ENCODE measurements at places on chromosomes 1 and 21.

- no peak for DNase-seq
Observed at GRCh38 chr1:93433407-93433961, 14.4 kb upstream of the FNBP1L start.

- no peak for DNase-seq
Observed at GRCh38 chr1:228270032-228270431, 62.2 kb downstream of the OBSCN start.

DNA sequence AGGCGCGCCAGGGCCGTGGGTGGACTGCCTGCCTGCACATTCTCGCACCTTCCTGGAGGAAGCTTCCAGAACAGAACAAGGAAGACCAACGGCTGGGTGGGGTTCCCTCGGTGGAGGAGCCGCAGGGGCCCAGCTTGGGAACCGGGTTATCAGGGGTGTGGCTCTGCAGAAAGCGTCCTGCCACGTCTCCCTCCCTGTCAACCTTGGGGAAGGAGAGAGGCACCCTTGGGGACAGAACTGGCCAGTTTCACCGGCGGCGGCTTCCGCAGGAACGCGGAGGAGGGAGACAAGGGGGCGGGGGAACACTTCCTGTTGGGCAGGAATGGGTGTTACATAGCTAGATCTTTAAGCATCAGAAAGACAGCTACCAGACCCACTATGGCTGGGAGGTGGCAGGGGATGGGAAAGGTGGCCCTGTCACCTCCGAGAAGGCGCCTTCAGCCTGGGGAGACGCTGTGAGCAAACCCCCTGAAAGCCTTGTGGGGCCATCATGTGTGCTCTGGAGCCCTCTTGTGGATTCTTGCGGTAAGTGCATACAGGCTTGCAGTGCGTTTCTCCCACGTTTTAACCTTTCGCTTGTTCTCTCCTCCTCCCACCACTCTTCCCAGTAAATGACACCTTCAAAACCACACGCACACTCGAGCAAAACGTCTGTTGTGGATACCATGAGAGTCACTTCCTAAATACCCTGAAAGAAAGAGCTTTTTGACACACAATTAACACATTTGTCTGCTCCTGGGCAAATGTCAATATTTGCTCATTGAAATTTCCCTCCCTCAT is 3.8 kb upstream of the PLEKHA6 start:
- DNase-seq: peak; percentile 55

DNA sequence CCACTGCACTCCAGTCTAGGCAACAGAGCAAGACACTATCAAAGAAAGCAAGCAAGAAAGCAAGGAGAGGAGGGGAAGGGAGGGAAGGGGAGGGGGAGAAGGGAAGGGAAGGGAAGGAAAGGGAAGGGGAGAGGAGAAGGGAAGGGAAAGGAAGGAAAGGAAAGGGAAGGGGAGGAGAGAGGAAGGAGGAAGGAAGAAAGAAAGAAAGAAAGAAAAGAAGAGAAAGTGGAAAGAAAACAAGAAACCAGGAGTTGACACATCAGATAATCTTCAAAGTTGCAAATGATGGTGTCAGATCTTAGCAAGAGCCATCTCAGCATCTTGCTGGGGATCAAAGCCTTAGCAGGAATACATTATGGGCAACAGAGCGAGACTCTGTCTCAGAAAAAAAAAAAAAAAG is 14.9 kb upstream of the CDA start:
- no peak for DNase-seq

DNA sequence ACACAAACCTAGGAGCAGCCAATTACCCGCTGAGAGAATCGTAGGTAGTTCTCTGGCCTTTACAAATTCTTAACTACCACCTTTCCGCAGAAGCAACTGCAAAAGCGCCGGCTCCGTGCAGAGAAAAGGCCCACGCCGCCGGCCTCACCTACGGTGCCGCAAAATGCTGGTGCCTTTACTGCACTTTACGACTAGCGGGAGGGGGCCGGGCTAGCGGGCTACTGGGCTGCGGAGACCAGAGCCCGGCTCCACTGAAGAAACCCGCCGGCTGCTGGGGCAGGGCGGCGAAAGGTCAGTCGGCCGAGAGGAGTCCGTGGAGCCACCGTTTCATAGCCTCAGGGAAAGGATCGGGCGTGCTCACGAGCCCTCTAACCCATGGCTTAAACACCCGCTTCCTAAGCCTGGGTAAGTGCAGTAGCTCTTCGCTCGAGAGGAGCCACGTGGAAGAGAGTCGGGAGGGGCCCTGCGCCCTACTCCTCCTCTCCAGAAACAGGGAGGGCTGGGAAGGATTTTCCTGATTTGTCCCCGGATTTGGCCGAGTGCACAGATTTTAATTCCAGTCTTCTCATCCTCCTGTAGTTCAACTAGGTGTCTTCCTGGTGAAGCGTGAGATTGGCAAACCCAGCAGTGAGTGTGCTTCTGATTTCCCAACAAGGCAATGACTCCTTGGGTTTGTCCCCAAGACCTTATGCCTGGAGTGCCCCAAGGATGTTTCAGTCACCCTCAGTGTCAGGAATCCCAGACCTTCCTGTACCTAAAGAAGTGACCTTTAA is at the start of gene DPH5:
Gene DPH5 (minus strand): TSS at position 128 of the 773 bp plus-strand sequence. CDS start 341 bp downstream, outside the sequence.
- DNase-seq: peak; percentile 77

DNA sequence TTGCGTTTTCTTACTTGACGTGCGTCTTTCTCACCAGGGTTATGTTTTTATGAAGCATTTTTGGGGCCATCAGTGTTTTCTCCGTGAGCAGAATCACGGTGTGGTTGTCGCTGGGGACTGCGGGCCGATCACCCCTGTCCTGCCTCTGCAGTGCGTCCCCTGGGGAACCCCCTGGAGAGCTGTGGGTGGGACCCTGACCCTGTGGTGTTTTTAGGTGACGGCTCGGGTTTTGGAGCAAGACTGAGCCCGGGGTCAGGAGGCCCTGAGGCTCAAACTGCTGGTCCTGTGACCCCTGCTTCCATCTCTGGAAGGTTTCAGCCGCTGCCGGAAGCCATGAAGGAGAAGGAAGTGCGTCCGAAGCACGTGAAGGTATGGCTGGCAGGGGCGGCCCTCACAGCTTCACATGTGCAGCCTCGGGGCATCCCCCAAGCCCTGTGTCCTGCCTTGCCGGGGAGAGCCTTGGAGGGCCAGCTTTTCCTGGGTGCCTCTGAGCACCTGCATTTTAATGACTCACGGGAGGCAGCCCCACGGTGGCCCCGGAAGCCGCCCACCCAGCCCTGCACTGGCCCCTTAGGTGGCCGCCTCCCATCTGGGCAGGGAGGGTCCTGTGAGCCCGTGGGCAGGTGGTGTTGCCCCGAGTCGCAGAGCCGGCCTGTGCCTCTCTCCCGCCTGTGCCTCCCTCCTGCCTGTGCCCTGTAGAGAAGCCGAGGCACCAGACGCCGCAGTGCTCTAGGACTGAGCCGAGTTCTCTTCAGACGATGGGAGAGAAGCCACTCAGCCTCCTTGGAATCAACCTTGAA is 36.7 kb upstream of the DIP2A start:
- DNase-seq: no peak

- DNase-seq: no peak
Observed at GRCh38 chr1:110420874-110421793, 13.6 kb upstream of the LAMTOR5 start.

GRCh38 chr1:208252836-208253576 is 8.8 kb upstream of the PLXNA2 start:
- DNase-seq: no peak

DNA sequence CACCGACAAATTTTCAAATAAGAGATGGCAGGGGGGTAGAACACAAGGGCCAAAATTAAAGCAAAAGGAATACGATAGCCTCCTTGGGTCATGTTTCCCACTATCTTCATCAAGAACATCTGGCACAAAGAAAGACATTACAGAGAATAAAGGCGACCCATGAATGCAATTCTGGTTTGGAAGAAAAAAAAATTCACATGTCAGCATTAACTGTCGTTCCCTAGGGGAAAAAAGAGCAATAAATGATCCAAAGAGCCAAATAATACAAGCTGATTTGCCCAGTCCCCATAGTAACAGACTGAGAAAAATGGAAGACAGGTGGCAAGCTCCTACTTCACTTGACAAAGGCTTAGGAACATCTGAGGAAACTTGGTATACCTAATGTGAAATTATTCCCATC is 4.5 kb downstream of the STIL start:
- DNase-seq: no peak

GRCh38 chr1:58431901-58432620 is 114.5 kb downstream of the OMA1 start:
- no peak for DNase-seq

GRCh38 chr1:192225266-192225665 is 67.0 kb downstream of the RGS18 start:
- DNase-seq: no peak

- no peak for DNase-seq
Observed at GRCh38 chr1:242432491-242433095, 91.9 kb downstream of the PLD5 start.

DNA sequence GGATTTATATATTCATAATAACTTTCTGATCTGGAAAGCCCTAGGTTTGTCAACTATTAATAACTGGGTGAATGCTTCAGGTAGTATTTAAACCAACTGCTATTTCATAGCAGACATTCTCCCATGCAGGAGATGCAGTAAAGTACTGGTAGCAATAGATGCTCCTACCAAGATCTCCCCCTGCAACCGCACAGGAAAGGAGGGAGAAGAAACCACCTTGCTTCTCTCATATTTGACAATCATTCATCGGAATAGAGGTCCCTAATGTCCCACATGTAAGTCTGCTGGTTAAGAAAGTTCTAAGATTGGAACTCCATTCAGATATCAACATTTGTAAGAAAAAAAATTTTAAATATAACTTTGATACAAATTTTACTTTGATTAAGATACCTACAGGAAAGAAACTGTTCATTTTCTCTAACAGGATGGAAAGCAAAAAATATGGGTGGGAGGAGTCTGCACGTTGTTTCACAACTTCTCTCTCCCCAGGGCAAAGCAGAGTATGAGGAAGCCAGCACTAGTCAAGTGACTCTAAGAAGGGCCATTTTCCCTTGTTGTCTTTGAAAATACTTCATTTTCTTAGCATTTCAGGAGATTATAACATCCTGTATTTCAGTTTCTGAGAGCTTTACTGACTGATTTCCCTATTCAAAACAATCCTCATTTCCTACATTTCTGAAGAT is at the start of gene PYHIN1:
Gene PYHIN1 (plus strand): TSS at position 498 of the 683 bp plus-strand sequence. CDS start 5,359 bp downstream, outside the sequence.
- peak; percentile 15 for DNase-seq

DNA sequence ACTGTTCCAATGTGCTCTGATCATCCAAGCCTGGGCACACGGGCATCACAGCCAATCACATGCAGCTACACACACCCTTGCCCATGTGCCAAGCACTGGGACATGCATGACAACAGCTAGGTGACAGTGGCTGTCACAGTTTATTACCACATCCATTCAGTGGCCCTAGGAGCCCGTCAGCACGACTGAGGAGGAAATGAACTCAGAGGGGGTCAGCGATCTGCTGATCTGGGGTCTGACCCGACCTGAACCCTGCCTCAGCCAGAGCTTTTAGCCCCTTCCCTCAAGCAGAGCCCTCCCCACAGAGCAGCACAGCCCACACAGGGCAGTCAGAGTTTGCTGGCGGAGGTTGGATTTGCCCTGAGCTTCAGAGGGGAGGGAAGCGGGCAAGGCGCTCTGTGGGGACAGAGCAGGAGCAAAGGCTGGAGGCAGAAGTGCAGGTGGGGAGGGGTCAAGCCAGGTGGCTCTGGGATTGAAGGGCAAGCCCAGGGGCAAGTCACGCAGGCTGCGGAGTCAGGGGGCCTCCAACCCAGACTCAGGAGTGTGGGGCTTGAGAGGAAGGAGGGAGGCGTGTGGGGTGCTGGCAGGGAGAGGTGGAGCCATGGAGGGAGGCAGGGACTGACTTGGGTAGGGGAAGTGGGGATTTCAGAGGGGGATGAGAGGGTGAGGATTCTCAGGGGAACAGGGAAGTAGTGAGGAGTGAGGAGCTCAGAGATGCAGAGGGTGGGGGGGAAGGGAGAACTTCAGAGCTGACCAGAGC is 10.4 kb downstream of the SH3BGRL3 start:
- no peak for DNase-seq

GRCh38 chr1:197920067-197920396 is 2.9 kb downstream of the LHX9 start:
- DNase-seq: no peak

DNA sequence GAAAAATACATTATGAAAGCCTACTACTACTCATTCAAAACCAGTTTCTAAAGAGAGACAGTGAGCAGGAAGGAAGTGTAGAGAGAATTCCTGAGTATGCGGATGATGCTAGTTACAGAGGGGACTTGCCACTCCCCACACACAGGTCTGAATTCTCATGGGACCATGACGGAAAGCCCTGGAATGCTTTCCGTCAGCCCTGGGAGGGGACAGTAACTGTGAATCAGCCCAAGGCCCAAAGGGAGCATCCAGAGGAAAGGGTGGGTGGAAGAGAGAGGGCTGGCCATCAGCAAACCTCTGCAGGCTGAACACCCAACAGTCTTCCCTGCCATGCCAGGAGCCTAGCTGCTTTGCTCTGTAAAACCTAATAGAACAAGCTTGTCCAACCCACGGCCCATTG is 36.4 kb downstream of the RCSD1 start:
- DNase-seq: peak; percentile 32

DNA sequence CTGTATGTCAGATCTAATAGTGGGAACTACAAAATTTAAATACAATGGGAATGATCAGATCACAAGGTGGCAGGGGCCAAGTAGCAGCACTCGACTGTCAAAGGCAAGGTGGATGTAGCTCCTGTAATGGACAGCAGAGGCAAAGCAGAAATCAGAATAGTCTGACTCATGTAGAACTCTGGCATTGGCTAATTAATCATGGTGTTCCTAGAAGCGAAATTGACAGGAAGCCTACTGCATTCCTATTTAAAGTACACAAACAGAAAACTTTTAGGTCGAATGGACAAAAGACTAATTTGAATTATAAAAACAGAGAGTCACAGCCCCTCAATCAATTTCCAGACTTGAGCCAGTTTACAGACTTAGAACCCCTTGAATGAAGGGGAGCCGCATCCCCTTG is 17.4 kb upstream of the IL12RB2 start:
- DNase-seq: no peak

- peak; percentile 50 for DNase-seq
Observed at GRCh38 chr1:23651069-23651808, 40.4 kb upstream of the RPL11 start.

DNA sequence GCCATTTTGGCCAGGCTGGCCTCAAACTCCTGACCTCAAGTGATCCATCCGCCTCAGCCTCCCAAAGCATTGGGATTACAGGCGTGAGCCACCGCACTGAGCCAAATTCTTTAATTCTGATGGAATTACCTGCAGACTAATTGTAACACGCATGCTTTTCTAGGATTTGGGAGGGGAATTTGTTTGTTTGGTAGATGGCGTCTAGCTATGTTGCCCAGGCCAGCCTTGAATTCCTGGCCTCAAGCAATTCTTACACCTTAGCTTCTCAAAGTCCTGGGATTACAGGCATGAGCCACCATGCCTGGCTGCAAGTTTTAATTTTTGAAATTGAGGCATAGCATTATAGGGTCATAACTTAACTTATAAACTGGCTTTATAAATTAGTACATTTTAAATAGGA is 18.6 kb downstream of the RTCA start:
- DNase-seq: no peak

DNA sequence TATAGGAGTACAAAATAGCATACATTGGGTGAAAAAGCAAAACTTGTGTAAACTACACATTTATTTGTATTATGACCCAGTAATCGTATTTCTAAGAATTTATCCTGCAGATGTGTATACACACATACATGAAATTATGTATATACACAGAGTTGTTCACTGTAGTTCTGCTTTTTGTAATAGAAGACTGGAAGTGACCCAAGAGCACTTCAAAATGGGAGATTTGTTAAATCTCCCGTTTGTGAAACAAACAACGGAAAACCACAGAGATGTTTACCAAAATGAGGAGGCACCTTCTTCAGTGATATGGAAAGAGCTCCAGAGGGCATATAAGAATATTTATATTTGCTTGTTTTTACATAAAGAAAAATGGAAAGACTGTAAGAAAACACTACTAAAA is 18.0 kb upstream of the MNDA start:
- DNase-seq: no peak

- no peak for DNase-seq
Observed at GRCh38 chr21:46570631-46571030, 34.3 kb downstream of the S100B start.
